ENCODE measurements at places on chromosomes 12 and 14. TPM values are rescaled to one million over a fixed set of nuclear protein-coding genes. Genes with fewer than 3 reads are reported as not detected.

DNA sequence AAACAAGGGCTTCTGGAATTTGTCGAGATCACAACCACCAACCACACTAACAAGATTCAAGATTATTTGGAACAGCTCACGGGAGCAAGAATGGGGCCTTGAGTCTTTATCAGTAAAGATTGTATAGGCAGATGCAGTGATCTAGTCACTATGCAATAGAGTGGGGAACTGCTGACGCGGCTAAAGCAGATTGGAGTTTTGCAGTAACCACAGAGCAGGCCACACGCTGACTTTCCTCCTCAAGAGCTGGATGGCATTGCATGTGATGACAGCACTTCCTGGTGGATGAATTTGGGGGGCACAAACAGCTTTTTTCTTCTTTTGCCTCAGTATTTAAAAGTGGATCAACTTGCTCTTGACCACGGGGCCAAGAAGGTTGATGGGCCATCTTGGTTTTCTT, 46.0 kb downstream of the KCNK13 start:
- DNase-seq = no peak

- DNase-seq = no peak
Observed at GRCh38 chr12:132023658-132024057, 73.9 kb downstream of the EP400 start.

DNA sequence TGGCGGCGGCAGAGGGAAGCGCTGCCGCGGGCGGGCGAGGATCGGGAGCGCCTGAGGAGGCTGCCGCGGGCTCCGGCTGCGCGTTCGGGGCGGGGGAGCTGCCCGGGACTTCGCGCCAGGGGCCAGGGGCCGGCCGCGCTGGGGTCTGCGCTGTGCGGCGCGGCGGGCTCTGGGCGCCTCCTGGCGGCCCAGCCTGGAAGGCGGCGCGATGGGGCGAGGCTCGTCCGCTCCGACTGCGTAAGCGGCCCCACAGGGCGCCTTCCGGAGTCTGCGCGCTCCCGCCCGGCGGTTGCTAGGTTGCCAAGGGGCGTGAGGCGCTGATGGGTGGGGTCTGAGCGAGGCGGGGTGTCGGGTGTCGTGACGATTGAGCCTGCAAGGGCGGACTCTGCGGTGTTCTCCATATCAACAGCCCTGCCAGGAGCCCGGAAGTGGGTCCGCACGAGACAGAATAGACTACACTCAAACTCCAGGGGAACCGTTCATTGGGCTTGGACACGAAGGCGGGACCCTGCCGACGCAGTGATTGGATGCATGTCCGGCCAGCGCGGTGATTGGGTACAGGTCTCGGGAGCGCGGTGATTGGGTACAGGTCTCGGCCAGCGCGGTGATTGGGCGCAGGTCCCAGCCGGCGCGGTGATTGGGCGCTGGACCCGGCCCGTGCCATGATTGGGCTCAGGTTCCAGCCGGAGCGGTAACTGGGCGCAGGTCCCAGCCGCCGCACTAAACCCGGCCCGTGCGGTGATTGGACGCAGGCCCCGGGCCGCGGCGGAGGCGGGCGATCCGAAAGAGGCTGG, at the start of gene TEDC1:
TSS of gene TEDC1 (plus strand) at position 675 of the 794 bp plus-strand sequence. CDS start 130 bp downstream, outside the sequence.
- DNase-seq = peak; percentile 99

The MYF5 gene
- total RNA-seq = not detected

The PRB4 gene
- total RNA-seq = not detected

DNA sequence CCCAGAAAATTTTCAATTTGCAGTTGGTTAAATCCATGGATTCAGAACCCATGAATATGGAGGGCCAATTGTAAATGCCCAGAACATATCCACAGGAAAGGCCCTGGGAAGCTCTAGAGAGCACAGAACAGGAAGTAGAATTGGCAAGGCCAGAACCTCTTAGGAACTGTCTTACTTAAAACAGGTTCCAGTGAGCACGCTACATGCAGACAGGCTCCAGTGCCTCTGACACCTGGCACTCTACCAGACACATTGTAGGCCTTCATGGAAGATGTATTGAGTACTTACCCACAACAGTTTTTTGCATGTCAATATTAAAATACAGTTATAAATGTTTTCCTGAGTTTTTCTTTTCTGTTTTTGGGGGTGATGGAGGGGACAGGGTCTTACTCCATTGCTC, 188.2 kb upstream of the FRMD6 start:
- DNase-seq = no peak

DNA sequence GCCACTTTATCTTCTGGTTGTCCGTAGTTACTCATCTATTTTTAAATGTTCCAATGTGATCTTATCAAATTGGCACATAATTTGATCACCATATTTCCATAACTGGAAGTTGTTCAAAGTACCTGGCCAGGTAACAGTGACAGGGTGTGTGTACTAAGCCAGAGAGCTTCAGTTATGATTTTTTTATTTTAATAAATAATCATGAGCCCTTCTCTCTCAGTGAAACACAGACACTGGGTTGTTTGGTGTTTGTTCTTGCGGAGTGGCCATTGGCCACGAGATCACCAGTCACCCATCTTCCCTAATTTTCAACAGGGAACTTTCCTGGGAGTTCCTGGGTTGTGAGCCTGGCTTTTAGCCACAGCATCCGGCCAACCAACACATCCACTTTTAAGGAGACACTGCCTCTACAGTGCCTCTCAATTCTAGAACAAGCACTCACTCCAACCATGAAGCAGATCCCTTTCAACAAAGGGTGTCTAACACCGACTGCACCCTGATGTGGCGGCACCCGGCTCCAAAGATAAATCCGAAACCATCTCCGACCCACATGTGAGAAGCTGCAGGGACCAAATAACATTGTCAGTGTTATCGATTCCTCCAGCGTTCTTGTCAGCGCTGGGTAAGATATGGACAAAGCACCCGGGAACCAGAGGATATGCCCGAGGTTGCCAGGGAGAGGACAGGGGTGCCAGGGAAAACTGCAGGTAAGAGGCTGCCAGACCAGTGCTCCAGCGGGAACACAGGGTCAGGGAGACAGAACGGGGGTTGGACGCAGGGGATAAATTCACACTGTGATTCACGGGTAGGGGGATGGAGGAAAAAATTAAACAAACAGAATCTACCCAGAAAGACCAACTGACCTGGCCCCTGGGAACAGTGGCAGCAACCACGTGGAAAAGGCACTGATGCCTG, 49.9 kb downstream of the FOXN3 start:
- no peak for DNase-seq

DNA sequence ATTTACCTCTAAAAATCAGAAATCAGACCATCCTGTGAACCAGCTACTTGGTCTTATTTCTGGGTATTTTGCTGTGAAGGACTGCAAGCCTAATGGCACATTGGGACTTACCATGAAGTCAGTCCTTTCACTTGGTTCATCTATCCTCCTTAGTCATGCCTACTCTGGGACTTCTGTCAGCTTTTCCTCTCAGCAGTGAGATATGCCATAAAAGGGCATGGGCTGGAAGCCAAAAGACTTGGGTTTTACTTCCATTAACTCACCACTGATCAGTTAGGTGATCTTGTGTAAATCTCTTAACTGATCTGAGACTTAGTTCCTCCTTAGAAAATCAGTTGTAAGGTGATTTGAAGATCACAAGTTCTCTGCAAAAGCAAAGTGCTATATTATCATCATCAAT, 116.5 kb downstream of the PAH start:
- no peak for DNase-seq

- peak; percentile 53 for DNase-seq
Observed at GRCh38 chr12:6383572-6384498, at the start of gene LTBR. LTBR (plus strand) TSS chr12:6384162; CDS start chr12:6384359, 197 bp downstream.

The KIF5A gene
- 1.2 TPM for total RNA-seq

DNA sequence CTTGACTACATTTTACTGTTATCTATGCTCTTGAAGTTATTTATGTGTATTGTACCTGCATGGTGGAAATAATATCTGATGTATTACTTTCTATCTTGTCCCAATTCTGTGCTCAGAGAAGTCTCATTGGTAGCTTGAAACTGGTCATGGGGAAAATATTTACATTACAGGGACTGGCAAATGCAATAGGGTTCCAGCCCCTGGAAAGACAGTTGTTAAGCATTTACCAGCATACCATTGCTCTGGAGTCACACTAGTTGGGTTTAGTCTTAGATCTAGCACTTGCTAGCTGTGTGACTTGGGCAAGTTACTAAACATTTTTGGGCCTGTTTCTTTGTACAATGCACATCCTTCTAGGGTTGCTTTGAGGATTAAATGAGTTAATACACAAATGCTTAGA, 86.3 kb upstream of the NRXN3 start:
- DNase-seq = peak; percentile 5

The PIK3C2G gene
- 0.13 TPM for total RNA-seq

The GPR65 gene
- total RNA-seq = not detected

GRCh38 chr12:12930633-12931219, 21.2 kb downstream of the GPRC5D start:
- no peak for DNase-seq

Data from kidney epithelial cell (primary cell).